AG04449 (cell line): ENCODE measurements at places on chromosomes 3 and 15.

DNA sequence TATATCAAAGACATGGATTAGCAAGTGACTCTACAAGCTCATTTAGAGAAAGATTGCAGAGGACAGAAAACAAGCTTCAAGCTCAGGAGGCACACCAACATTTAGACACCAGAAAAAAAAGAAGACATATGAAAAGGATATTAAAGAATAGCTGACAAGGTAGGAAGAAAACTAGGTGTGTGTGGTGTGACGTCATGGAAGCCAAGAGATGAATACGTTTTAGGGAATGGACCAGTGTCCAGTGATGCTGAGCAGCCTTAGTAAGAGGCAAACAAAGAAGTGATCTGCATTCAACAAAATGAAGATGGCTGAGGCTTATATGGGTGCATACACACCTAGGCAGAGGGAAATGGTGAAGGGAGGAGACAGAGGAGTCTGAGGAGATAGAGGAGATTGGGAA, 377.4 kb downstream of the ROBO1 start:
- DNase-seq, result no peak

- no peak for DNase-seq
Observed at GRCh38 chr3:133629146-133629545, 32.6 kb downstream of the TOPBP1 start.

- no peak for DNase-seq
Observed at GRCh38 chr3:152350139-152350538, 81.4 kb downstream of the MBNL1 start.

GRCh38 chr3:110397115-110397514, 674.5 kb upstream of the NECTIN3 start:
- DNase-seq, result no peak

- DNase-seq, result no peak
Observed at GRCh38 chr3:52246264-52246620, 683 bp downstream of the PPM1M start.

- no peak for DNase-seq
Observed at GRCh38 chr15:39922462-39923092, 2.5 kb upstream of the GPR176 start.

DNA sequence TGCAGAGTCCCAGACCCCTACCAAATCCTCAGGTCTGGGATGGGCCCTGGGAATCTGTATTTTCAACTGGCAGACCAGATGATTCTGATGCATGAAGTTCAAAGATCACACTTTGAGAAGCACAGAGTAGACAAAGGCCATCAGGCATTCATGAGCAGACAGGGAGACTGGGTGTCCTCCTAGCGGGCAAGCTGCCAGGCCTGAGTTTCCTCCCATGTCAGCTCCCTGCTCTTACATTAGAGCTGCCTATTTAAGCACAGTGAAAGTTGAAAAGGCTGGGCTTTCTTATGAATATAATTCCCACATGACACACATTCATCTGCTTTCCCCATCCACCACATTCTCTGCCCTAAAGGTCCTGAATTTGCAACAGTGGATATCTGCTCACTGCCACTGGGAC, 14.0 kb downstream of the CAPN3 start:
- no peak for DNase-seq

DNA sequence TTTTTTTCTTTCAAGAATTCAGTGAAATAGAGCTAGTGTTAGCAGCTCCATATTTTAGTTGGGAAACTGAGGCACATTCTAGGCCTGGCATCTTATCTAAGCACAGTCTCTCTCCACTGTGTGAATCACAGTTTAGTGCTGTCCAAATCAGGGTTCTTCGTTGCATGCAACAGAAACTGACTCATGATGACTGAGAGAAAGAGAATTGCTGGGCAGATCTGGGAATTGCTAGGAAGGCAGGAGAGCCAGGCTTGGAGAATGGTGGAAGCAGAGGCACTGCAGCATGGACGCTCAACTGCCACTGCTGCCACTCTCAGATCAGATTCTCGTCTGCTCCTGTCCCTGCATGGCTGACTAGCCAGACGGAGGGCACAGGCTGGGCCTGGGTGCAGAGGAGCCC, 40.7 kb upstream of the CHST2 start:
- peak; percentile 24 for DNase-seq

- no peak for DNase-seq
Observed at GRCh38 chr15:71183063-71183462, 67.8 kb downstream of the THSD4 start.

- no peak for DNase-seq
Observed at GRCh38 chr15:48289628-48290027, 41.6 kb upstream of the DUT start.

- DNase-seq, result no peak
Observed at GRCh38 chr3:19960696-19961095, 13.8 kb downstream of the RAB5A start.

GRCh38 chr3:50322386-50323091, at the start of gene HYAL2:
HYAL2 (minus strand) TSS chr3:50322745; CDS start chr3:50320489, 2,256 bp downstream.
- DNase-seq, result no peak

GRCh38 chr3:111278959-111279358, 207.3 kb downstream of the NECTIN3 start:
- DNase-seq, result no peak

DNA sequence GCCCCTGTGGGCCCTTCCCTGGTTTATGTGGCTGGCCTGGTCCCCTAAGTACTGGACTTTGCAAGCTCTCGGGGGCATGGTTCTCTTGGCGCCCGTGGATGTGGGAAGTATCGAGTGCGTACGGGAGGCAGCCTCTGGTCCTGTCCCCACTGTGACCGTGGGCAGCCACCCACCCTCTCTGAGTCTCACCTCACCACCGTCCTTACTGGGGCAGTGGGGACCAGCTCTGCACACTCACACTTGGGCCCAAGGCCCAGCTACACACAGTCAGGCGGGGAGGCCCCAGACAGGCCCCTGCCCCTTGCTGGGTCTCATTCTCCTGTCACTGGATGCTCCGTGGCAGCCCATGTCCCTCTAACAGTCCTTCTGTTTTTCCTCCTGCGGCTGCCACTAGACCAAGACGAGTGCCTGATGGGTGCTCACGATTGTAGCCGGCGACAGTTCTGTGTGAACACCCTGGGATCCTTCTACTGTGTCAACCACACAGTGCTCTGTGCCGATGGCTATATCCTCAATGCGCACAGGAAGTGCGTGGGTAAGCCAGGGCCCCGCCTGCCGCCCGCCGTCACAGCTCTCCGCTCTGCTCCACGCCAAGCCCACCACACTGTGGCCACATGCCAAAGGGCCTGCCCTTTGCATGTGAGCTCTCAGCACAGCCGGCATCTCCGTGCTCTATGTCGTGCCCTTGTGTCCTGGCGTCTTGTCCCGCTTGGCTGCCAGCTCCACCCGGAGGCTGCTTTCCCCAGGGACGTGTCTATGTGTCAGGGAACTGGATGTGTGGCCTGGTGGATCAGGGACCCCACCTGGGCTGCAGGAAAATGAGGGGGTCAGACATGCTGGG, 72.7 kb downstream of the FBLN2 start:
- no peak for DNase-seq

- DNase-seq, result no peak
Observed at GRCh38 chr3:153974614-153975013, 146.6 kb upstream of the ARHGEF26 start.

DNA sequence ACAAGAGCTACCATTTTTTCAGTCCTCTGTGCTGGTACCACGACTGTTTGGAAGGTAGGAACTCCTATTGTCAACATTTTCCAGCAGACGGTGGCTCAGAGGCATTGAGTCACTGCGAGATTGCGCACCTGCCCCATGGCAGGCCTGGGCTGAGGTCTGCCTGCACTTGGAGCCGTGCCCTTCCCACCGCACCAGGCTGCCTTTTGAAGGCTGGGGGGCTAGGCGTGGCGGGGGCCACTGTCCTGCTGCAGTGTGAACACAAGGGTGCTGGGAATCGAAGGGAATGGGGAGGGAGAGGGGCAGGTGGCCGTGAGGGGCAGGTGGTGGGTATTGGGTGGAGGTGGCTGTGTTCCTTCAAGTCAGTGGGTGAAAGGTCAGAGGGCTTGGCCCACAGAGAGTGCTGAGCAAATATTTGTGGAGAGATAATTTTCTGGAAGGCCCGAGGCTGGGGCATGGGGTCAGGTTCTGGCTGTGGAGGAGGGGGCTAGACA, 16.3 kb downstream of the SNX33 start:
- DNase-seq, result no peak

GRCh38 chr3:72536206-72536877, 311.9 kb downstream of the SHQ1 start:
- DNase-seq, result no peak

- DNase-seq, result no peak
Observed at GRCh38 chr3:128323206-128324081, 143.2 kb downstream of the DNAJB8 start.

DNA sequence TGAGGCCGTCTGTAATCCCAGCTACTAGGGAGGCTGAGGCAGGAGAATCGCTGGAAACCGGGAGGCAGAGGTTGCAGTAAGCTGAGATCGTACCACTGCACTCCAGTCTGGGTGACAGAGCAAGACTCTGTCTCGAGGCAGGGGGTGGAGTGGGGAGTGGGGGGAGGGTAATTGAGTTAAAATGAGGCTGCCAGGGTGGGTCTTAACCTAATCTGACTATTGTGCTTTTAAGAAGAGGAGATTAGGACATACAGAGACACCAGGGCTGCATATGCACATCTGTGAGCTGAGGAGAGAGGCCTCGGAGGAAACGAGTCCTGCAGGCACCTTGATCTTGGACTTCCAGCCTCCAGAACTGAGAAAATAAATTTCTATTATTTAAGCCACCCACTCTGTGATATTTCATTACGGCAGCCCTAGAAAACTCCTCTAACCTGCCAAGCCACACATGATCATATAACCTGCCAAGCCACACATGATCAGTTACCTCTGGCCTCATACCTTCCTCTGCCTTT, 197.0 kb downstream of the THSD4 start:
- no peak for DNase-seq

DNA sequence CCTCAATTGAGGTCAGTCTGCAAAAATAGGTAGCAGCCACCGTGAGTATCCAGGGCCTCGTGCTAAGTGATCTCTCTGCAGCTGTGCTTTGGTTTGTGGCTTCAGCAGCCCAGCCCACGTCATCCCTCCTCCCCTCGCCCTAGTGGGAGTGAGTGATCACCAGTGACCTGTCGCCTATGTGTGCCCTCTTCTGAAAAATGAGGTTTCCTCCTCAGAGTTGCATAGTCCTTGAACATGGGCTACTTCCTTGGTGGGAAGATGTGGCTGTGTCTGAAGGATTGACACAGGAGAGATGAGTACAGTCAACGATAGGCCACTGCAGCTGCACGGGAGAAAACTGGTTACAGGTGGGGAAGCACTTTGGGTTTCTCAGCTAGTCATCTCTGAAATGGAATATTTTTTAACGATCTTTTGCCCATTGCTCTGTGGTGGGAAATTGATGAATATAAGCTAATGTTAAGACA, 144.8 kb upstream of the BHLHE40 start:
- DNase-seq, result no peak

DNA sequence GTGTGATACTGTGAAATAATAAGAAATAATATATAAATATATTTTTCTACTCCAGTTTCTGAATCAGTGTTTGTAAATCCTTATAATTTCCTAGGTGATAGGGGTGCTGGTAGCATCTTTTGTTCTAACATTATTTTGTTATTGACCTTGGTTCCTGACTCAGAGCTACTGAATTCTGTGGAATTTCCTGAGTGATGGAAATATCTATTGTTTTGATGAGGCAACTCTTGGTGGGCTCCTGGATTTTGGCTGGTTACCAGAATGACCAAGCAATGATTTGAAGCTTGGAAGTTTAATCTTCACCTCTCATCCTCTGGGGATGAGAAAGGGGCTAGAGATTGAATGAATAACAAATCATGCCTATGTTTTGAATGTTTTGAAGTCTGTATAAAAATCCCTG, 377.3 kb downstream of the LPP start:
- no peak for DNase-seq

DNA sequence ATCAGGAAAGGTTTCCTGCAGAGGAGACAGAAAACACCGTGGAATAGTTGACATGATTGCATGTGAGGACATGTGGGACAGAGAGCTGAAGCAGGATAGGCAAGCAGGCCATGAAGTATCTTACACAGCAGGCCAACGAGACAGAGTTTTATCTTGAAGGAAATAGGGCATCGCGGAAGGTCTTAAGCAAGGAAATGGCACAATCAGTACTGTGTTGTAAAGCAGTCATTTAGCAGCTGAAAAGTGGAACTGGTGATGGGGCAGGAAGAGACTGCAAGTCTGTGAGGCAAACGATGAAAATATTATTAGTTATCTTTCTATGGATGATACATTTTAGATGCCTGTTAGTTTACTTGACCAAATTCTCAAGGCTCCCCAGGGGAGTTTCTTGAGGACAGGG, 535.1 kb downstream of the SOX2 start:
- DNase-seq, result no peak

GRCh38 chr3:72517336-72517735, 330.9 kb downstream of the SHQ1 start:
- no peak for DNase-seq

DNA sequence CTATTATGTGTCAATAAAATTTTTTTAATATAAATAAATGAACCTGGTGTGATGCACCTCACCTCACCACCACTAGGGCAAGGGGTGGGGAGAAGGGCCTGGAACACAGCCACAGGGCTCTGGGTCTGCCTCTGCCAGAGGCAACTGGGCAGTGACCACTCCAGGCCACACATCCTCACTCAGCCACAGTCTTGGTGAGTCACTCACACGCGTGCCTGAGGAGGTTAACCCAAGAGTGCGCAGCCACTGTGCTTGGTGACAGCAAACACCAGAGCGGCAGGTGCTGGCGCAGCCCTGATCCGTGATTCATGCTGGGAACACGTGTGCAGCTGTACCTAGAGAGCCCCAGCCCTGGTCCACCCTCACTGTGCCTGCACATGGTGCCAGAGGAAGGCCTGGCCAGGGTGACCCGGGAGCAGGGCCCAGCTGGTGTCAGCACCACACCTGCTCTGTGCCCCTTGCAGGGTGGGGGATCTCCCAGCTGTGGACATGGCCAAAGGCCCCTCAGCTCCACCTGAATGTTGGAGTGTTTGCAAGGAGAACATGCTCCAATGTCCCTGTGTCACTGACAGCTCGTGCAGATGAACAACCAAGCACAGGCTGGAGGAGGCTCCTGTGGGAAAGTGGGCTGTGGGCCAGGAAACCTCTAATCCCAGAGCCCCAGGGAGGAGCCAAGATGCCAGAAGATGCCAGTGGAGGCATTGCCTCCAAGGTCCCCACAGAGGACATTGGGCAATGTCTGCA, 2.1 kb downstream of the SLC41A3 start:
- DNase-seq, result no peak

DNA sequence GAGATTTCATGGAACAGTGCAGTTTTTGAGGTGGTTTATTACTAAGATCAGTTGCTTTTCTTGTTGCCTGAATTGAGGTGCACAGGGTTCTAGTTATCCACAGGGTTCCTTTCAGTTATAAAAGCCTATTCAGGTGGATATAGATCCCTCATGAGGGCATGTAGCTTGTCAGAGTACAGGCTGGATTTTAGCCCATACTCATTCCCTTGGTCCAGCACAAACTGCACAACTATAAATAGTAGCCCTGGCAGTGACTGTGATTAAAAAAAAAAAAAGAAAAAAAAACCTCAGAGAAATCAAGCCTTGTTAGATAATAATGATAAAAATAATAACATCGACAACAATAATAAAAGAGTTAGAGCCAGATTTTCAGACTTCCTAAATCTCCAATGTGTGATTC, 154.3 kb downstream of the ZBBX start:
- DNase-seq, result no peak

- no peak for DNase-seq
Observed at GRCh38 chr3:12415014-12415680, 69.1 kb upstream of the TSEN2 start.

GRCh38 chr3:122299215-122299614, 25.8 kb upstream of the CSTA start:
- DNase-seq, result no peak

- no peak for DNase-seq
Observed at GRCh38 chr3:157607826-157608405, 104.7 kb upstream of the VEPH1 start.

- no peak for DNase-seq
Observed at GRCh38 chr15:81526029-81526428, 152.0 kb upstream of the TMC3 start.
